Endothelial cell (in vitro differentiated cells): ENCODE measurements at places on chromosomes 12 and 14. TPM values are rescaled to one million over a fixed set of nuclear protein-coding genes. Genes with fewer than 3 reads are reported as not detected.

DNA sequence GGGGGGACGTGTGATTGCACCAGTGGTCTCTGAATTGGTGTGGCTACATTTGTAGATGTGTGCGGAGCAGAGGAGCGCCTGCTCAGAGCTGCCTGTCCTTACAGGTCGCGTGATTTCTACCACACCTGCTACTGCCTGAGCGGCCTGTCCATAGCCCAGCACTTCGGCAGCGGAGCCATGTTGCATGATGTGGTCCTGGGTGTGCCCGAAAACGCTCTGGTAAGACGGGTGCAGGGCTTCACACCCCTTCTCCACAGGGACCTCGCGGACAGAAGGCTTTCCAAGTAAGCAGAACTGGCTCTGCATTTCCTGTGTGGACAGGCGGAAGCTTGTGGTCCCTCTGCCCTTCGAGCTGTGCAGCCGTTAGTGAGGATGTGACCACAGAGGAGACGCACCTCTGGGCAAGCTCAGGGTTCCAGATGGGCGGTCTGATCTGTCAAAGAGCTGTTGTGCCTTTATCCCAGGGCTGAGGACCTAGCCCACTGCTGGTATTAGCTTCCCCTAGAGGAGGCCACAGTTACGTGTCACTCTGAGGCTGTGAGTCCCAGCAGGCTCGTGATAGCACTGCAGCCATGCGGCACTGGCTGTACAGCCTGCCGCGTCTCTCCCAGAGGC lies 47.7 kb downstream of the MAX start:
- no peak overlapping the region for H3K27ac ChIP-seq
- no peaks in the 10 kb centered on the region for H3K27me3 ChIP-seq
- H3K4me3 ChIP-seq: no peak overlapping the region
- H3K4me1 ChIP-seq: peaks cover 4% of the 10 kb centered on the region
- peaks cover 4% of the 10 kb centered on the region for H3K36me3 ChIP-seq
- no peak for DNase-seq

DNA sequence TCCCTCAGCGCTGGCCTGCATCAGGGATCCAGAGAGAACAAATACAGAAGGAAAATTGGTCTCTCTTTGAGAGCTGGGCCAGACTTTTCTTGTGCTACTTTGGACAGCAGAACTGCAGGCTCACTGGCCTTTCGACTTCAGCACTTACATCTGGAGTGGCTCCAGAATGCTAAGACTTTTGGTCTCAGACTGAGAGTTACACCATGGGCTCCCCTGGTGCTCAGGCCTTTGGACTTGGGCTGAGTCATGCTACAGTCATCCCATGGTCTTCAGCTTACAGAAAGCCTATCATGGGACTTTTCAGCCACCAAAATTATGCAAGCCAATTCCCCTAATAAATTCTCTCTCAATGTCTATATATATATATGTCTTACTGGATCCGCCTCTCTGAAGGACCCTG lies 9.0 kb upstream of the CD163 start:
- H3K27me3 ChIP-seq: no peaks in the 10 kb centered on the region
- no peaks in the 10 kb centered on the region for H3K36me3 ChIP-seq
- H3K27ac ChIP-seq: no peak overlapping the region
- no peak overlapping the region for H3K4me3 ChIP-seq

DNA sequence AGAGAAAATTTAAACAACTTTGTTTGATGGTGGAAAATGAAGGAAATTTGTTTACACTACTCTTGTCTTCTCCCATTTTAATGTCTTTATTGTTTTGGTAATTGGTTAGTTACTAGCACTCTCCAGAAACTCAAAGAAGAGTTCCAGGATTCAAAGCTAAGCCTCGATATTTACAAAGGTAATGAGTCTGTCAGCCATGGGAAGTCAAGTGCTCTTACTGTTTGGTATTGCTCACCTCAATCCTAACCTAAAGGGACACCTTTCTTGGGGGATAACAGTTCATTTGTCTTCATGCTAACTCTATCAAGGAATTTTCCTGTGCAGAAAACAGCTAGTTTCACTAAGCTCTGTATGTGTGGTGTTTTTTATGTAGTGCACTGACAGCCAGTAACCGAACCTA lies 222.9 kb upstream of the LMO3 start:
- H3K27me3 ChIP-seq: no peaks in the 10 kb centered on the region
- H3K4me1 ChIP-seq: no peaks in the 10 kb centered on the region
- H3K4me3 ChIP-seq: no peak overlapping the region
- no peak overlapping the region for H3K27ac ChIP-seq

DNA sequence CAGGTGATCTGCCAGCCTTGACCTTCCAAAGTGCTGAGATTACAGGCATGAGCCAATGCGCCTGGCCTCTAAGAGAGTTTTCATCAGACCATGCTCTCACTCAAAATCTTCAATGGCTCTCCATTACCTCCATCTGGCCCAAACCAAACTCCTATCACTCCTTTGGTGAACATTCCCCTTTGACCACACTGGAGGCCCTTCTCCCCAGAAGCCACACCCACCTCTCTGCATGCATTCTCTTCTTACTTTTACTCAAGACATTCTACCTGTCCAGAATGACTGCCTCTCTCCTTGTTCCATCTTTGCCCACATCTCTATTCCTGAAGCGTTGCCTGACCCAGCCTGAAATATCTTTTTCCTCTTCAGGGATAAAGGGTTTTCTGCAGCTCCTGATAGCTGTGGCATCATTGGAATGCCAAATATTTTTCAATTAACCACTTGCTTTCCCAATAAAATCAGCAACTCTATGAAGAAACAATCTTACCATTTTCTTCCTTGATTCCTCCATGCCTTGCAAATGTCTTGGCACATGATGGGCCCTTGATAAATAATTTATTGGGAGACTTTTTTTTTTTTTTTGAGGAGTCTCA lies 15.5 kb downstream of the PLEK2 start:
- no peak for DNase-seq
- peaks cover 19% of the 10 kb centered on the region for H3K4me1 ChIP-seq
- peaks cover 14% of the 10 kb centered on the region for H3K27me3 ChIP-seq
- H3K36me3 ChIP-seq: peaks cover 4% of the 10 kb centered on the region
- H3K4me3 ChIP-seq: peak overlapping the region; percentile 31

GRCh38 chr12:88638966-88639760 lies 58.9 kb upstream of the KITLG start:
- DNase-seq: peak; percentile 3
- no peaks in the 10 kb centered on the region for H3K27me3 ChIP-seq
- no peaks in the 10 kb centered on the region for H3K36me3 ChIP-seq
- H3K27ac ChIP-seq: peak overlapping the region; percentile 76
- H3K4me3 ChIP-seq: no peak overlapping the region

- H3K36me3 ChIP-seq: peaks cover 27% of the 10 kb centered on the region
- H3K27ac ChIP-seq: no peak overlapping the region
- H3K27me3 ChIP-seq: no peaks in the 10 kb centered on the region
- H3K4me3 ChIP-seq: no peak overlapping the region
These were observed 23.3 kb downstream of the RNF34 start for GRCh38 chr12:121423253-121423652.

- H3K4me1 ChIP-seq: no peaks in the 10 kb centered on the region
- H3K27ac ChIP-seq: no peak overlapping the region
- no peak for DNase-seq
- no peaks in the 10 kb centered on the region for H3K36me3 ChIP-seq
- H3K4me3 ChIP-seq: no peak overlapping the region
These were observed 11.5 kb upstream of the KRT78 start for GRCh38 chr12:52860102-52860823.

Gene HOXC12
- 1.3 TPM for total RNA-seq

GRCh38 chr14:31300296-31300695 lies 92.7 kb upstream of the HECTD1 start:
- H3K27me3 ChIP-seq: peaks cover 3% of the 10 kb centered on the region
- DNase-seq: no peak
- H3K27ac ChIP-seq: no peak overlapping the region
- peaks cover 13% of the 10 kb centered on the region for H3K36me3 ChIP-seq
- no peak overlapping the region for H3K4me3 ChIP-seq

- H3K36me3 ChIP-seq: no peaks in the 10 kb centered on the region
- DNase-seq: no peak
- no peak overlapping the region for H3K4me3 ChIP-seq
- H3K27ac ChIP-seq: no peak overlapping the region
- H3K27me3 ChIP-seq: no peaks in the 10 kb centered on the region
These were observed 60.3 kb downstream of the GARIN6 start for GRCh38 chr12:99707883-99708282.

Gene SYNE3
- total RNA-seq: 0.62 TPM

- H3K36me3 ChIP-seq: peaks cover 12% of the 10 kb centered on the region
- peaks cover 10% of the 10 kb centered on the region for H3K27me3 ChIP-seq
- no peaks in the 10 kb centered on the region for H3K4me1 ChIP-seq
- no peak overlapping the region for H3K4me3 ChIP-seq
These were observed 44.9 kb downstream of the RNF34 start for GRCh38 chr12:121444842-121445202.

- peaks cover 2% of the 10 kb centered on the region for H3K27me3 ChIP-seq
- H3K36me3 ChIP-seq: no peaks in the 10 kb centered on the region
- no peak overlapping the region for H3K27ac ChIP-seq
- no peak overlapping the region for H3K4me3 ChIP-seq
- DNase-seq: no peak
These were observed 423.8 kb downstream of the NRXN3 start for GRCh38 chr14:78593949-78594348.

DNA sequence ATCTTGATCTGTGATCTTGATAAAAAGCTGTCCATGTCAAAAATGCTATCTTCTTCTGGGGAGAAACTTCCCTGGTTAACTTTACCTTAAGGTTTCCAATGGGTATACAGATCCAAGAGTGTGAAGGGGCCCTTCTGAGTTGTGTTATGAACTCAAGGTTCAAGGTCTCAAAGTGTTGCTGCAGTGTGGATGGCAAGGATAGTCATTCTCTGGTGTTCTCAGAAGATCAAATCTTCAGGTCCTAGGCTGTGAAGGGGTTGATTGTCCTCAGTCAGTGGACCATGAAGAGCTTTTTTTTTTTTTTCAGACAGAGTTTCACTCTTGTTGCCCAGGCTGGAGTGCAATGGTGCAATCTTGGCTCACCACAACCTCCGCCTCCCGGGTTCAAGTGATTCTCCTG lies 114.4 kb downstream of the SPTSSA start:
- DNase-seq: no peak
- H3K27ac ChIP-seq: no peak overlapping the region
- peaks cover 2% of the 10 kb centered on the region for H3K27me3 ChIP-seq
- no peak overlapping the region for H3K4me3 ChIP-seq
- no peaks in the 10 kb centered on the region for H3K4me1 ChIP-seq

Gene RAD9B
- 0.54 TPM for total RNA-seq

Gene TEAD4
- total RNA-seq: 120 TPM

Gene SLC22A17
- total RNA-seq: 35.3 TPM

DNA sequence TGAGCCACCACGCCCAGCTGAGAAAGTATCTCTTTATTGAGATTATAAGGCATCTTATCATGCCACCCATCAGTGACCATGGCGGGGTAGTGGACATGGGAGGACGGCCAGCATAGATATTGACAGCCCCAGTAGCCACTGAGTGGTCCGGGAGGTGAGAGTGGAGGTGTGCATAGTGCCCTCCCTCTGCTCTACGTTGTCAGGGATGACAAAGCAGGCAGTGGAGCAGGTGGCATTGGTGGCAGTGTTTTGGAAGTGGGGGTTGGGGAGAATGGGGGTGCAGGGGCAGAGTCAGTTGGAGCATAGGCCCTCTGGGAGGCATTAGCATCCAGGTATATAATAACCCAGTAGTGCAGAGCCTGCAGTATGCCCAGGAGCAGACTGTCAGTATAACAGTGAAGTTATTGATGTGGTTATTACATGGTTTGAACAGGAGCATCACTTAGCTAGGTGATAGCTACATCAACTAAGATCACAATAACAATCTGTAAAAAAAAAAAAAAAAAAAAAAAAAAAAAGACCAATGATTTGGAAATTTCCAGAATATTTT lies 41.1 kb downstream of the GNG2 start:
- no peak overlapping the region for H3K4me3 ChIP-seq
- H3K27me3 ChIP-seq: no peaks in the 10 kb centered on the region
- DNase-seq: no peak

Gene TTC6
- 8.5 TPM for total RNA-seq

- peak overlapping the region; percentile 80 for H3K27ac ChIP-seq
- DNase-seq: peak; percentile 15
- H3K4me1 ChIP-seq: peaks cover 8% of the 10 kb centered on the region
- H3K27me3 ChIP-seq: peaks cover 6% of the 10 kb centered on the region
These were observed 792 bp upstream of the SLC38A1 start for GRCh38 chr12:46269429-46270241.

Gene TMEM179
- 0.54 TPM for total RNA-seq

DNA sequence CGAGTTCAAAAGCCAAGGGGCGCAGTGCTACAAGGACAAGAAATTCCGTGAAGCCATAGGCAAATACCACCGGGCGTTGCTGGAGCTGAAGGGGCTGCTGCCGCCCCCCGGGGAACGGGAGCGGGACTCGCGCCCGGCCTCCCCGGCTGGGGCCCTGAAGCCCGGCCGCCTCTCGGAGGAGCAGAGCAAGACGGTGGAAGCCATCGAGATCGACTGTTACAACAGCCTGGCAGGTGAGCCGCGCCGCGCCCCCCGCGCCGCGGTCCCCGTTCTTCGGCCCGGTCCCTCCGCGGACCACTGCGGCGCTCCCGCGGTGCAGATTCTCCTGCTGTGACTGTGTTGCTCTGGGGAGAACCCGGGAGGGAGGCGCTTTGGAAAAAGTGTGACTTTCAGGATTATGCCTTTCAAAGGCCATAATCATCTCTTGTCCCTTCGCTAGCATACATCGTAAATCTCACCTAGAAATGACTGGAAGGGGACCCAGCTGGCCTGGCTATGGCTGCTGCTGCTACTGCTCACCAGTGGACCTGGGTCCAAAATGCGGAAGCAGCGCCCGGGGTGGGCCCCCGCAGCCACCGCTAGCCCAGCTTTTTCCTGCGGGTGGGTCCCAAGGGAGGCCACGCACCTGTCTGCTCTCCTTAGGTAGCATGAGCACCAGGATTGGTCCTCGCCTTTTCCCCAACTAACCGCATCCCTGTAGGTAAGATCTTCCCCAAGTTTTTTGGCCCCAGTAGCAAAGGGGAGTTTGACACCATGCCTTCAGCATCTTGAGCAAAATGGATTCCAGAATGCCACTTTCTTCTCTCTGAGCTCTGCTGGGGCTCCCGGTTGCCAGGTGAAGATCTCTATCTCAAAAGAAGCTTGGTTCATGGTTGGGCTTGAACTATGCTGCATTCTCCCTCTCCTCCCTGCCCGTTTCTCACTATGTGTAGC lies 853 bp downstream of the TTC9 start:
- H3K27me3 ChIP-seq: peaks cover 10% of the 10 kb centered on the region
- peak overlapping the region; percentile 74 for H3K27ac ChIP-seq
- DNase-seq: peak; percentile 14
- peaks cover 5% of the 10 kb centered on the region for H3K36me3 ChIP-seq
- H3K4me3 ChIP-seq: peak overlapping the region; percentile 96

- H3K4me1 ChIP-seq: no peaks in the 10 kb centered on the region
- no peaks in the 10 kb centered on the region for H3K36me3 ChIP-seq
- no peaks in the 10 kb centered on the region for H3K27me3 ChIP-seq
- no peak overlapping the region for H3K4me3 ChIP-seq
- DNase-seq: no peak
These were observed 4.5 kb upstream of the KRT3 start for GRCh38 chr12:52800259-52800917.

Gene MGAT4C
- 1.1 TPM for total RNA-seq

Gene KRT77
- not detected for total RNA-seq

DNA sequence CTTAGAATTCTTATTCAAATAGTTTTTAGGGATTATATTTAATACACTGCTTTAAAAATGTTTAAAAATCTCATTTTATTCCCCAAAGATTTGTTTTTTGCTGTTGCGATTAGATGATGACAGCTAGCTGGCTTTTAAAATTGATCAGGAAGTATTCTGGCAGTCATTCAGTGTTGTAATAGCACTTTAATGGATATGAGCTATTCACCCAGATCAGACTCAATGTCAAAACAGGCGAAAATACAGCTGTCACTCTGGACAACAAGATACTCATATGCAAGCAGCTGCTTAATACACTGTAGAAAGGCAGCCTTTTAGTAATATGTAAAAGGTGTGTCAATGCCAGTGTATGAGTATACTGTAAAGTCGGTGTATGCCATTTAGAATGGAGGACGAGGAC lies 91.7 kb downstream of the NPAS3 start:
- H3K27me3 ChIP-seq: no peaks in the 10 kb centered on the region
- no peaks in the 10 kb centered on the region for H3K36me3 ChIP-seq
- H3K4me3 ChIP-seq: no peak overlapping the region
- no peak for DNase-seq
- H3K4me1 ChIP-seq: no peaks in the 10 kb centered on the region
